IPS-NIHi11 (cell line): ENCODE measurements at places on chromosomes 12 and 14.

DNA sequence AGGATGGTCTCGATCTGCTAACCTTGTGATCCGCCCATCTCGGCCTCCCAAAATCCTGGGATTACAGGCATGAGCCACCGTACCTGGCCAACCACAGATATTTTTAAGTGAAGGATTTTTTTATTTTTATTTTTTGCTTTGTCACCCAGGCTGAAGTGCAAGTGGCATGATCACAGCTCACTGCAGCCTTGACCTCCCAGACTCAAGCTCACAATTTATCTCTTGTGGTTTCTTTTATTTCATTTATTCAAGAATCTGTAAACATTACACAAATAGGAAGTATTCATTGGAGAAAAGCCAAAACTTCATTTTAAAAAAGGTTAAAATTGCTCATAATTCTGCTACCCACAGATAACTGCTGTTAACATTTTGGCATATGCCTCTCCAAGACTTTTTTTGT is 13.3 kb downstream of the MOAP1 start:
- no peak for DNase-seq

- DNase-seq: no peak
These were observed 7.5 kb downstream of the HEBP1 start for GRCh38 chr12:12992418-12993130.

DNA sequence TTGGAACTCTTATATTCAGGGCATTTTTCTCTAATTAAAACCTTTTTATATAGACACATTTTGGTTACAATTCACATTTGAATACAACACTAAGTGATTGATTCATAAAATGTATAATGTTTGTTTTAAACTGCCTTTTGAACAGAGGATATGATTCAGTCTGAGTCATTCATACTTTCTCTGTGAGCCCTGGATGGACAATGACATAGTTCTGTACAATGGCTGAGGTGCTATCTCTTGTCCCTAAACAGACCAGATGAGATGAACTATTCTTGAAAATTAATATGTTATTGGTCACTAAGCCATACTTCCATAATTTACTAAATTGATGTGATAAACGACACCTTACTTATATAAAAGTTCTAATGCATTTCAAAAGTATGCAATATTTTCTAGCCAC is 199.7 kb upstream of the ATXN7L3B start:
- no peak for DNase-seq

DNA sequence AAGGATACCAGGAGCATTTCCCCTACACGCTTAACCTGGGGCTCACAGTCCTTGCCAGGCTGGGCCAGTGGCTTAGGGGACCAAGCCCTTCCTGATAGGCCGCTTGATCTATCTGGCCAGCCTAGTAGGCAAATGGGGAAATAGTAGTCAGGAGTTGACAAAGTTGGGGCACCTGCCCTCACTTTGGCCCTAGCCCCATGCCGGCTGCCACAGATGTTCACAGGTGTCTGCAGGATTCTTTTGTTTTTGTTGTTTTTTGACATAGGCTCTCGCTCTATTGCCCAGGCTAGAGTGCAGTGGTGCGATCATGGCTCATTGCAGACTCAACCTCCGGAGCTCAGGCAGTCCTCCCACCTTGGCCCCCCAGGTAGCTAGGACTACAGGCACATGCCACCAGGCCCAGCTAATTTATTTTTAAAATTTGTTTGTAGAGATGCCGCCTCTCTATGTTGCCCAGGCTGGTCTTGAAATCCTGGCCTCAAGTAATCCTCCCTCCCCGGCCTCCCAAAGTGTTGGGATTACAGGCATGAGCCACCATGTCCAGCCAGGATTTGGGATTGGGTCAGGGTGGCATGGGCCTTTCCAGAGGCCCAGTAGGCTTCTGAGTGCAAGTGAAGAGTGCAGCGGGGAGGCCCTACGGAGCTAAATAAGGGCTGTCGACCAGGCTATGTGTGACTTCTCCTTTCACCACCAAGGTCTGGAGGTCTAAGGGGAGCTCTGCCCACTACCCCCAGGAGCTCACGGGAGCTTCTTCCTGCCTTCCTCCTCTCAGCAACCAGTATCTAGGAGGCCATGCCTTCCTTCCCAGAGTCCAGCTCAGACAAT is 15.5 kb upstream of the HDAC7 start:
- DNase-seq: no peak

DNA sequence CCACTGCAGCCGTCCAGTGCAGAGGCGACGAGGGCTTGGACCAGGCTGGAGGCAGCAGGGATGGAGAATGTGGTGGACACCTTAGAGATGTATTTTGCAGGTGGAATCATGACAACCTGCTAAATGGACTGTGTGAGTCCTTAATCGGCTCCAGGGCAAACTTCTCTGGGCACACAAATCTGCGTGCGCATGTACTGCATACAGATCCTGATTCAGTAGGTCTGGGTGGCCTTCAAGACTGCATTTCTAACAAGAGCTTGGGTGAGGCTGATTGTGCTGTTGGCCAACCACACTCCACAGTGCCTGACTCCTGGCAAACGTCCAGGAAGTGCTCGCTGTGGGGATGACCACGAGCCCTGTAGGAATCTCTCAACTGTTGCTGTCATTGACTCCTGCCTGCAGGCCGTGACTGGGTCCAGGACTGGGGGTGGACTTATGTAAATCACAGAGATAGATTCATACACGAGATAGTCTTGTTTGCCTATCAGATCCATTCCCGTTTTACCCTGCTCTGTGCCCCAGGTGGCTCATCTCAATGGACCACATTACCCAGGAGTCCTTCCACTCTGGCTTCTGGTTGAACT is 27.2 kb downstream of the JDP2 start:
- DNase-seq: no peak

DNA sequence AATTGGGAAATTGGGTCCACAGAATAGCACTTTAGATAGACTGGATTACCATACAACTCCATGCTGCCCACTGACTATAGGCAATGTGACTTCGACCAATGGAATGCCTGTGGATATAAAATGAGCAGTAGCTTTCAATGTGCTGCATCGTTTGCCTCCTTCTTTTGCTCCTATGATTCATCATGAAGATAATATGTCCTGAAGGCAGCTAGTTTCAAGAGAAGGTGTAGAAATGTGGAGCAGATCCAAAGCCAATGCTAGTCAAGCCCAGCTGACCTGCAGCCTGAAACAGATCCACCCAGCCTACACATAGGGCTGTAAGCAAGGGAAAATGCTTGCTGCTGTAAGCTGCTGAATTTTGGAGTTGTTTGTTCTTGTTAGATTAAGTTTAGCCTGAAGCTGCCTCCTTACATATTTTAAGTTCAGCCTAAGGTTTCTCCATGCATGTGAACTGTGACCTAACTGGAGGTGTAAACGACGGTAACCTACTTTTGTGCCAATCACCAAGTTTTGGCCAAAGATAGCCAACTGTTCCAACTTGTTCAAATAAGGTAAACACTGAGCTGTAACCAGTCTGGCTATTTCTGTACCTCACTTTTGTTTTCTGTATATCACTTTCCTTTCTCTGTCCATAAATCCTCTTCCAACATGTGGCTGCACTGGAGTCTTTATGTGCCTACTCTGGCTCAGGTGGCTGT is 169.1 kb upstream of the AVPR1A start:
- no peak for DNase-seq

GRCh38 chr12:117470804-117471203 is 109.4 kb upstream of the NOS1 start:
- peak; percentile 58 for DNase-seq

DNA sequence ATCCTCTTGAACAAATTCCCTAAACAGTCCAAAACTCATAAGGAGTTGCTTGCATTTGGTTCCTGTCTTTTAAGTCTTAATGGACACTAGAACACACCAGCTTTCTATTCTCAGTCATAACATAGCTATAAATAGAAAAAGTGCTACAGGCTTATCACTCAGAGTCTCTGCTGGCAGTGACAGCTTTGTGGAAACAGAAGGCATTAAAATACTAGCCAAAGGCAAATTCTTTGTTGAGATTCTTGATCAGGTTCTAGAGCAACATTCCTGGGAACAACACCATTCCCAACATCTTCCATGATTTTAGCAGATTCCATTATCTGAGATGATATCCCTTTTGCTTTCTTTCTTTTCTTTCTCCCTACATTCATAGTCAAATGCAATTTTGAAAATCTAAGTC is 207.7 kb upstream of the PLEKHG7 start:
- no peak for DNase-seq

- no peak for DNase-seq
These were observed 938.5 kb downstream of the TRHDE start for GRCh38 chr12:73210548-73211204.

DNA sequence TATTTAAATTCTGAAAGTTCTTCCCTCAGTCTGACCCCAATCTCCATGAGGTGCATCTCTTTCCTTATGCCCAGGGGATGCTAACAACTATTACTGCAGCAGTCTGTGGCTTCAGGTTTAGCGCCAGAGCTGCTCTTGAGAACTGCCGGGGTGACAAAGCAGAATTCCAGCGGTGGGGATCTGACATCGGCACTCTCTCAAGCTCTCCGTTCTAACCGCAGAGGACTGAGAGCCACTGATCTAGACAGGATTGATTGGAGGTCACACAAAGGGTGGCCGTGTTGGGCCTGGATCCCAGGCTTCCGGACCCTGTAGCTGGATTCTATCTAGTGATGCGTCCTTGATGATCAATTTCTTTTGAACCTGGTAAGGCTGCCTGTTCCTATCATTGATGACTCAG is 155.6 kb upstream of the TMEM132C start:
- DNase-seq: no peak

- DNase-seq: peak; percentile 52
These were observed 293.7 kb downstream of the TTC6 start for GRCh38 chr14:37889087-37889486.
